ENCODE measurements at places on chromosomes 13 and 19.

- no peak for DNase-seq
Observed at GRCh38 chr13:48066310-48066989, 28.5 kb downstream of the MED4 start.

DNA sequence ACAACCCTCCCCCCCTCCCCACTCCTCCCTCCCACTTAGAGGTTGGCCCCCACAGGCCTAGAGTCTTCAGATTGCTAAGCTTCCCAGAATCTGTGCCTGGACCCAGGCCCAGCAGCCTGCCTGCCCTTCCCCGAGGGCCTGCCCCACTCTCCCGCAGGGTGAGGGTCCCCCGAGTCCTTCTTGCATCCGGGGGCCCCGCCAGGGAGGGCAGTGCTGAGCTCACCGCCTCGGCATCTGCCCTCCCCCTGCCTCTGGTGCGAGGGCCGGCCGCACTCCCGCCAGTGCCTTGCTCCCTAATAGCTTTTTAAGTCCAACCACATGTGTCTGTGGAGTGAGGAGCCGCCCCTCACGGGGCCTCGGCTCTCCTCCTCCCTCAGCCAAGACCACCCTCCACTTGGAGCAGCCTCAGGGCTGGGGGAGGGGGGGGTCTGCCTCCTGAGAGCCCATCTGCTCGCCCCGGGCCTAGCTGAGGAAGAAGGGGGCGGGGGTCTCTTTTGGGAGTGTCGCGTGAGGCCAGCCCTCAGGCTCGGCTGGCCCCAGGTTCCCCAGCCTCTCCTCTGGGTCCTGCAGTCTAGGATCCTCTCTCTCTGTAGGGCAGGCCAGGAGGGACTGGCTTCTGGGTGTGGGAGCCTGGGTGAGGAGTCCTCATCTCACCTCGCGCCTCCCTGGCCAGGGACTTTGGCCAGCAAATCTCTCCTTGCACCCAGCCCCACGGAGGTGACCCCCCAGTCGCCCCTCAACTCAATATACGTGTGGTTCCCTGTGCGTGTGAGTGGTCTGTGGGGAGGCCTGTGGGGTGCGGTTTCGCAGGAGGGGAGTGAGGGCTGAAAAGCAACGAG, 47.2 kb downstream of the LYL1 start:
- no peak for DNase-seq

DNA sequence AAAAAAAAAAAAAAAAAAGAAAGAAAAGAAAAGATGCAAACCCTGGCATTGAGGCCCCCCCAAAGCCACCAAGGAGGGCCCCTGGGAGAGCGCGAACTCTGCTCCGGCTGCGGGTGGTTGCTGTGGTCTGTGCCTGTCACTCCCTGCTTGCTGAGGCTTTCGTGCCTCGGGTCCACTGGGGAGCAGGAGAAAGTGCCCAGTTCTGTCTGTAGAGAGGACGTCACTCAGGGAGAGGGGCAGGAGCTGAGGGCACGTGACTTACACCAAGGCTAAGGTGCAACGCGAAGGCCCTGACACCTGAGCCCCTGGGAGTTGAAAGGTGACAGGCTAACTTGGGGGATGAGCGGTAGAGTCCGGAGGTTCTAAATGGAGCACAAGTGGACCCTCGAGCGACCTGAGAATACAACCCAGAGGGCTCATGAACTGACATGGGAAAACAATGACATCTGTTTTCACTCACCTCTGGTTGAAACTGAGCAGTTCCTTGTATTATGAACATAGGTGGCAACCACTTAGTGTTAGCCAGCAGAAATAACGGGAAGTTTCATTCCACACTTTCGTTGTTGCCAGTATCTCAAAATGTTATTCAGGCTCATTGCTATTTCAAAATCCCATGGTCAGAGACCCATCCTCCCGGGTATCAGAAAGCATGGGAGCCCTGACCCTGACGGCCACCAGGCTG, 69.2 kb upstream of the TM9SF2 start:
- DNase-seq, result no peak

GRCh38 chr19:2305452-2306280, 2.3 kb downstream of the LINGO3 start:
- DNase-seq, result no peak

- DNase-seq, result no peak
Observed at GRCh38 chr13:26037302-26037701, 14.5 kb downstream of the SHISA2 start.

DNA sequence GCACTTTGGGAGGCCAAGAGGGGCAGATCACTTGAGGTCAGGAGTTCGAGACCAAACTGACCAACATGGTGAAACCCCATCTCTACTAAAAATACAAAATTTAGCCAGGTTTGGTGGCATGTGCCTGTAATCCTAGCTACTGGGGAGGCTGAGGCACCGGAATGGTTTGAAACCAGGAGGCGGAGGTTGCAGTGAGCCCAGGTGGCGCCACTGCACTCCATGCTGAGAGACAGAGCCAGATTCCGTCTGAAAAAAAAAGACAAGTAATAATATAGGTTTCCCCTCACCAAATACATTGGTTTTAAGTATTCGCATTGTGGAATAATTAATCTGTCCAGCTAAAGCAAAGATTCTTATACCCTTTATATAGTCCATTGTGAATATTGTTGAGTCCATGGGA, 1544.6 kb downstream of the OLFM4 start:
- DNase-seq, result no peak

- DNase-seq, result peak; percentile 88
Observed at GRCh38 chr19:12194827-12195731, 32.2 kb downstream of the ZNF136 start.

- no peak for DNase-seq
Observed at GRCh38 chr19:18029617-18030338, 21.8 kb downstream of the ARRDC2 start.

GRCh38 chr13:110250258-110250891, 56.6 kb downstream of the COL4A1 start:
- no peak for DNase-seq

DNA sequence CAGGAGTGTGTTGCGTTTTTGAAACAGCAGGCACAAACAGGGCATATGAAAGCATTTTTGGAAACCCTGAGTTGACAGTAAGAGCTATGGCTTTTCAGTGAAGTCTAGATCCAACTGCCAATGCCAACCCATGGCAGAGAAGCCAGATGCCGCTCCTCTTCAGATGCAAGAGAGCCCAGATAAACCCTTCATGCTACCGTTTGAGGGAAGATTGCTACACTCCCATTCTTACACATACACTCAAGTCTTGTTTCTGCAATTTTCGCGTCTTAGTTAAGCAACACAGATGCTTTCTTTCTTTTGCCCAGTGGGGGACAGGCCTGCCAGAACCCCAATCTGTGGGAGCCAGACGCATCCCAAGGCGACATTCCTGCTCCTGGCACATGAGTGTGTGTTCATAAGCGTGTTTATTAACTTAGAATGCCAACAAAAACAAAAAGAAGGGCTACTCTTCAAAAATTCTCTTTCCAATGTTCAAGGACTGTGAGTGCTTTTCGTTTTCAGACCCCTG, 10.4 kb downstream of the BORCS8 start:
- no peak for DNase-seq

- no peak for DNase-seq
Observed at GRCh38 chr19:3682741-3683404, 17.4 kb downstream of the PIP5K1C start.

DNA sequence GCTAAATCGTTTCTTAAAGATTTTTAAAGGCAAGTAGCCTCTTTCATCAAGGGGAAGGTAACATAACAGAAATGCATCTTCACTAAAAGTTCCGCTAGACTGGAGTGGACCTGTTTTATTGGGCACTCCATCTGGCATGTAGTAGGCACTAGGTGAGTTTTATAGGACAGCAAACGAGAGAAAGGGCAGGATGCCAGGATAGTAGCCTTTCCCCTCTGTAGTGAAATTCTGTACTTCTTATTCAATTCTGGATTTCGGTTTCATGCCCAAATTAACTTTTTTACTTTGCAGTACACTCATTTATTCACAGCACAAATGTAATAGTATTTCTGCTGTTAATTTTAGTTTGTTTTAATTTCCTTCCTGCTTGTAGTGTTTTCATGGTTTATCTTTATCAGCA, 45.2 kb downstream of the GPR180 start:
- DNase-seq, result no peak

DNA sequence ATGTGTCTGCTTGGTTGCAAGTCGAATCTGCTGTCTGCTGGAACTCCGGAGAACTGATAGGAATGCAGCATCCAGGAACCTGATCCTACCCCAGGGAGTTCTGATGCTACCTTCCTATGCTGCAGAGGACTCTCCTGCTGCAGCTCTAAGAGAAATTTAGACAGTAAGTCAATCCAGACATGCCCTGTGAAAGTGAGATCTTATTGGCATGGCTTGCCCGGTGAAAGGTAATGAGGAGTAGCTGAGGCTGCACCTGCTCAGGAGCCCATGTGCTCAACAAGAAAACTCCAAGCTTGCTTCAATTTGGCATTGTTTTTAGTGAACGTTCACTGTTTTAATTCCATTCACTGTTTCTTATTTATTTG, 217.3 kb upstream of the SERP2 start:
- no peak for DNase-seq

- no peak for DNase-seq
Observed at GRCh38 chr19:30135093-30135757, 193.2 kb downstream of the URI1 start.

GRCh38 chr19:11205939-11206570, 8.7 kb upstream of the KANK2 start:
- no peak for DNase-seq

- peak; percentile 24 for DNase-seq
Observed at GRCh38 chr13:29886446-29886845, 36.0 kb upstream of the UBL3 start.

DNA sequence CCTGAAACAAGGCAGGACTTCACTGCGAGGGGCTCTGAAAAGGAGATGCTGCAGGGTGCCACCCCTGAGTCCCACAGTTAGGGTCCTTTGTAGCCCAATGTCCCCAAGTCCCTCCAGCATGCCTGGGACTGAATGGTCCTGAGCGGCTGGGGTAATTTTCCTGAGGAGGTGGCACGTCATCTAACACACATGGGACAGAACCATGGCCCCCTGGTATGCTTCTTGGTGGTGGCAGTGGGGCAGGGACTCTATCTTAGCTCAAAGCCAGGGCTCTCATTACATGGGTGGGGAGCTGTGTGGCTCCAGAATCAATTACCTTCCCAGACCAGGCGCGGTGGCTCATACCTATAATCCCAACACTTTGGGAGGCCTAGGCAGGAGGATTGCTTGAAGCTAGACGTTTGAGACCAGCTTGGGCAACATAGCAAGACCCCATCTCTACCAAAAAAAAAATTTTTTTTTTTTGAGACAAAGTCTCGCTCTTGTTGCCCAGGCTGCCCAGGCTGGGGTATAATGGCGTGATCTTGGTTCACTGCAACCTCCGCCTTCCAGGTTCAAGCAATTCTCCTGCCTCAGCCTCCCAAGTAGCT, 7.9 kb upstream of the SLC7A9 start:
- no peak for DNase-seq

GRCh38 chr13:43647471-43647870, 139.3 kb downstream of the ENOX1 start:
- no peak for DNase-seq

- DNase-seq, result no peak
Observed at GRCh38 chr13:78601124-78601873, 2.1 kb downstream of the POU4F1 start.

DNA sequence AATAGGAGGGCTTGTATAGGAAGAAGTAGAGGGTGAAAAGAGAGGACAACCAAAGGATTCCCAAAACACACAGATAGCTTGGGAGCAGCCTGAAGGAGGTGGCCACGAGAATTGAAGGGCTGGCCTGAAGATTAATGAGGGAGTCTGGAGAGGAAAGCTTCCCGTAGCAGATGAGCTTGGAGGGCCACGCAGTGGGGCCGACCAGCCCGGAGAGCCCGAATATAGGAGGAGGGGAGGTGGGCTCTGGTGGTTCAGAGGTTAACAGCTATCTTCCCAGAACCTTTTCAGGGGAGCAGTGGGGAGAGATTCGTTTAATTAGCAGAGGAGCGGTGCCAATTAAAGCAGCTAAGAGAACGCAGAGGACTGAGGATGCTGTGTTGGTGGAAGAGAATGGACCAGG, 154.9 kb downstream of the STK24 start:
- no peak for DNase-seq

DNA sequence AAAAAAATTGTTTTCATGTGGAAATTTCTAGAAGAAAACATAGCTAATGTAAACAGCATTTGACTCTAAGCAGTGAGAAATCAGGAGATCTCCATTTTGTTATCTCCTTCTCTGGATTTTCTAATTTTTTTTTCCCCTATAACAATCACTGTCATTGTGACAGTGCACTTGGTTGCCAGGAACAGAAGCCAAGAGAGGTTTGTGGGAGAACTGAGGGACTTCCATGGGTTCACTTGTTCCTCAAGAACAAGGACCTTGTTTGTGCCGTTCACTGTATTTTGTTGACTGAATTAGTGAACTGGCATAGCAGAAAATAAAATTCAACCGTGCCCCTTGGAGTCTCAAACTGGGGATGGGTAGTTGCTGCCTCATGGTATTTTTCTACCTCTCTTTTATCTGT, 17.1 kb downstream of the SHISA7 start:
- DNase-seq, result no peak

- DNase-seq, result no peak
Observed at GRCh38 chr19:55247621-55248099, 11.2 kb downstream of the PPP6R1 start.

- peak; percentile 79 for DNase-seq
Observed at GRCh38 chr19:29587518-29587986, 18.5 kb upstream of the POP4 start.

DNA sequence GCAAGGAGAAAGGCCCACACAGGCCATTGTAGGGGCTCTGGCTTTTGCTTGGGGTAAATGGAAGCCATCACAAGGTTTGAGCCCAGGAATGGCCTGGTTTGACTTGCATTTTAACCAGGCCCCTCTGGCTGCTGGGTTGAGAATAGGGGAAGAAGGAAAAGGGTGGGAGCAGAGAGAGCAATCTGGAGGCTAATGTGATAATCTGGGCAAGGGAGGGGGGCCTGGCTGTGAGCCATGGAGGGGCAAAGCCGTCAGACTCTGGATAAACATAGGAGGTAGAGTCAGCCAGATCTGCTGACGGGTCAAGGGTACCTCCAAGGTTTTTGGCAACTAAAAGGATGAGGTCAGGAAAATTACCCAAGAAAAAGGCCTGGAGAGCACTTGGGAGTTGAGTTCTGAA, 41.6 kb downstream of the RFX2 start:
- DNase-seq, result no peak

- DNase-seq, result no peak
Observed at GRCh38 chr19:33998739-33999345, 173.5 kb upstream of the LSM14A start.

DNA sequence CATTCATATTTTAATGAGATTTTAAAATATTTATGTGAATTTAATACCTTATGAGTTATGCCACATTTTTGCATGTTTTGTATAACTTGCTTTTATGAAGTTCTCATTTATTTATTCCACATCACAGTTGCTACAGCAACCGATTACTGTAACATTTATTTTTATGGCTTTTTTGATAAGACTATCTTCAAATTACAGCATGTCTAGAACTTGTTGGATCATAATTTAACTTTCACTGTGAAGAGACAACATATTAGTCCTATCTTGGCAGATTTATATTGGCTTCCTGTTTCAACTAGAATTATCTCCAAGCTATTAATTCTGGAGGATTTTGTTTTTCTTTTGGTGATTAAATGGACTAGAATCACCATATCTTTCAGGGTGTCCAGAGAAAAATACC, 793.7 kb upstream of the SLITRK5 start:
- DNase-seq, result no peak

Measured in CD4-positive, alpha-beta T cell (primary cell).